ENCODE measurements at places on chromosomes 3 and 15.

- DNase-seq = no peak
These were observed 22.4 kb downstream of the PRKCI start for GRCh38 chr3:170244576-170244975.

- no peak for DNase-seq
These were observed 4.4 kb downstream of the ALPK3 start for GRCh38 chr15:84821501-84822021.

- DNase-seq = no peak
These were observed 98.6 kb downstream of the NEO1 start for GRCh38 chr15:73150831-73151230.

DNA sequence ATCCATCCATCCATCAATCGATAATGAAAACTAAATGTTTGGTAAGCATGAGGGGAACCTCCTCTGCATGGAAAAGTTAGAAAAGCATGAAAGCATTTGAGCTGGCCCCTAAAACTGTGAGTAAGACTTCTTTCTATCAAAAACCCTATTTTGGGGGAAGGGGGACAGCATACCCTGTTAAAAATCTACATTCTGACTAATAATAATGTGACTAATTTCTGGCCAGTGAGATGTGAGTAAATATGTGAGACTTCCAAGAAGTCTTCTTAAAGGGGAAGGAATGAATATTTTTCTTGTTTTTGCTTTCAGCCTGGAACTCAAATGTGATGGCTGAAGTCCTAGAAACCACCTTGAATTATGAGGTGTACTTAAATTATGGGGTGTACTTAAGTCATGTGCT lies 54.9 kb downstream of the C3orf85 start:
- no peak for DNase-seq

GRCh38 chr3:82999777-83000176 lies 1238.3 kb upstream of the GBE1 start:
- no peak for DNase-seq
